ENCODE measurements at places on chromosomes 1 and 21.

- no peak for DNase-seq
These were observed 1201.1 kb upstream of the B3GALT2 start for GRCh38 chr1:194387531-194387930.

- no peak for DNase-seq
These were observed 153.2 kb upstream of the C1orf174 start for GRCh38 chr1:4053160-4053748.

GRCh38 chr1:224622831-224623230 is 6.7 kb downstream of the CNIH3 start:
- no peak for DNase-seq

- DNase-seq: no peak
These were observed 205.5 kb downstream of the GPATCH2 start for GRCh38 chr1:217425422-217425821.

DNA sequence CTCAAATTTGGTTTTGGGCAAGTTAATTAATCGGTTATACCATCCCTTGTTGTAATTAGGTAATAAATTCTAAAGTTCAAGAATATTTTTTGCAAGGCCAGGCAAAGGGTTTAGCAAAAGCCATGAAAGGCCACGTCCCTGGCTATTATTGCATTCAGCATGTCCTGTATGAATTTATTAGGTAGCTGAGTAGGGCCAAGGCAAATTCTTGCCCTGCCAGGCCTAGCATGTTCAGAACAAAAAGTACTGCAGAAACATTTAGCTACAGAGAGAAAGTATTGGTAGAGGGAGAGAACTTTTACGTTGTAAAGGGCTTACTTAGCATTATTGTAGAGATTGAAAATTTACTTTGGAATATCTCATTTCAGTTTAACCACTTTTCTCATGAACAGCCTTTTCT is 94.4 kb downstream of the PATJ start:
- DNase-seq: no peak

All from stimulated activated CD8-positive, alpha-beta memory T cell treated with anti-CD3 and anti-CD28 coated beads, Interleukin-4, amount 100 ng/mL, for 1 hour (primary cell).